ENCODE measurements at places on chromosomes 1 and 21. TPM values are rescaled to one million over a fixed set of nuclear protein-coding genes. Genes with fewer than 3 reads are reported as not detected.

SRP9 gene
- total RNA-seq: 446 TPM

EVI5 gene
- total RNA-seq: 13.7 TPM

USH2A gene
- total RNA-seq: 0.04 TPM

KIF26B gene
- 0.19 TPM for total RNA-seq

BRINP3 gene
- not detected for total RNA-seq

PHGDH gene
- total RNA-seq: 674 TPM

KPRP gene
- not detected for total RNA-seq

LMOD1 gene
- total RNA-seq: 0.82 TPM

OR2L5 gene
- total RNA-seq: not detected

KRTAP10-9 gene
- total RNA-seq: not detected

LRRC3 gene
- 5.9 TPM for total RNA-seq

CDCA8 gene
- total RNA-seq: 43.9 TPM

PYHIN1 gene
- total RNA-seq: not detected

DNA sequence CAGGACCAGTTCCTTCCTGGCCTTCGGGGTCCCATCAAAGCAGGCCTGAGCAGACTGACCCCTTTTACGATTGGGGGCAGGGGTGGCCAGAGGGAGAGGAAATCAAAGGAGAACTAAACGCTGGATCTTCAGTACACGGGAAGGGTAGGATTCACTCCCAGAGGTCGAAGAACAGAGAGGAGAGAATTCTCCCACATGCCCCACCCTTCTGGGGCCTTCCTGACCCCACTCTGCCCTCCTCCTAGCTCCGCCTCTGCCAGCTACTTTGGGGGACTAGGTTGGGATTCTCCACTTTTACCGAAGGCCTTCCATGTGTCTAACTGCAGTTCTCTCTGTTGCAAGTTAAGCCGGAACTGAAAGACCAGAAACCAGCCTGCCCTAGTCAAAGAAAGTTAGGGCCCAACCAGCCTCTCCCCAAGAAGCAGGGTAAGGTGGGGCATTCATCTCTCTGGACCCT, 654 bp upstream of the ARHGEF2 start:
- no peak for DNase-seq
- peak overlapping the region; percentile 96 for H3K4me3 ChIP-seq
- no peaks in the 10 kb centered on the region for H3K27me3 ChIP-seq
- no peaks in the 10 kb centered on the region for H3K36me3 ChIP-seq

DNA sequence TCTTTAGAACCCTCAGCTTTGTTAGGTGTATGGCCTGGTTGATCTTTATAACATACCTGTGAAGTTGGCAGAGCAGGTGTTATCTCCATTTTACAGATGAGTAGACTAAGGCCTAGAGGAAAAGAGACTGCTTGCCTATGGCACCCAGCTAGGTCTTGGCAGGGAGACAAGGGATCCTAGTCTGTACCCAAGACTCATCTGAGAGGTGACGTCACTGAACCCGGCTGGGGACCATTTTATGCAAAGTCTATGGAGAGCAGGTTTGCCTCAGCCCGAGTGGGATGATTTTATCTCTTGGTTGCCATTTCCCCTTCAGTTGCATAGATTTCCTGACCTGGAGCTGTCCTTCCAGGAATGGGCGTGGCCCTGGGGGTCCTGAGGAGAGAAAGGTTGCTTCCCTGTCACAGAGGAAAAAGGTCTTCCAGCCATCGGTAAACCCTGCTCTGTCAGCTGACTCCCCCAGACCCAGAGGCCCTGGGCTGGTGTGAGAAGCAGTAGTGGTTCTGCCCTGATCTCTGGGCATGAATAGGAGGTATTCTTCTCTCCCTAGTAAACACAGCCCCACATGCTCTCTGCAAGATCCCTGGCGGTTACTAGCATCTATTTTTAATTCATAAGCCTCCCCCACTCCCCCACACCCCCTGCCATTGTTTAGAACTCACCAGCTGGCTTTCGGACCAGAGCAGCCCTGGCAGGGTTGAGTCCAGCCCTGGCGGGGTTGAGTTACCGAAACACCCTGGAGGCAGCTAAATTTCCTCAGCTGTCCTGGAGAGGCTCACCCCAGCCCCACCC, 19.6 kb downstream of the TMCC2 start:
- peaks cover 4% of the 10 kb centered on the region for H3K4me1 ChIP-seq
- no peak for DNase-seq
- peaks cover under 1% of the 10 kb centered on the region for H3K36me3 ChIP-seq
- H3K27me3 ChIP-seq: no peaks in the 10 kb centered on the region
- H3K4me3 ChIP-seq: no peak overlapping the region
- no peak overlapping the region for H3K27ac ChIP-seq

DNA sequence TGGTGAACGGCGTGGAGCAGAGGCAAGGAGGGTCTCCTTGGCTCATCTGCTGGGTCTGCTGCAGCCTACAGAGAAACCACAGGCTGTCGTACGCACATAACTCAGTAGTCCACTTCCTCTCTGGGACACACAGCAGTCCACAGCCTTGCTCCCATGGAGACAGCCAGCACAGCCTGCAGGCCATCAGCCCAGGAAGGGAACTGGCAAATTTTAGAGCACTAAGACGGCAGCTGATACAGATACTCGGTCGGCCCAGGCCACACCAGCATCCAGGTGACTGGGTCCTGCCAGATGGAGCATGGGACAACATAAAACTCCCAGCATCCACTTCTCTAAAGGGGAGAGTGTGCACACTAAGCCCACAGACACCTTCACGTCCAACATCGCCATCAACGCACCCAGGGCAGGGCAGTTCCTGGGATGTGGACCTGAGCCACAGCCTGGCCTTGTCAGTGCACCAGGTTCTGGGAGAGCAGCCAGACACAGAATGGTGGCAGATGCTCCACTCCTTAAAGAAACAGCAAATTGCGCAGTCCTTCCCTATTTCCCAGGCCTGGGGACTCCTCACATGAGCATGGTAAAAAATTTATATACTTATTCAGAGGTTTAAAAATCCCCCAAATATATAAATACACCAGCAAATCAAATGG, 247.1 kb upstream of the RAB4A start:
- no peak overlapping the region for H3K4me3 ChIP-seq
- no peaks in the 10 kb centered on the region for H3K36me3 ChIP-seq
- DNase-seq: no peak
- H3K27me3 ChIP-seq: peaks cover 3% of the 10 kb centered on the region
- H3K4me1 ChIP-seq: peaks cover 13% of the 10 kb centered on the region

- H3K27ac ChIP-seq: no peak overlapping the region
- DNase-seq: peak; percentile 53
- no peak overlapping the region for H3K4me3 ChIP-seq
Observed at GRCh38 chr1:153598309-153599172, 14.4 kb downstream of the S100A16 start.

DNA sequence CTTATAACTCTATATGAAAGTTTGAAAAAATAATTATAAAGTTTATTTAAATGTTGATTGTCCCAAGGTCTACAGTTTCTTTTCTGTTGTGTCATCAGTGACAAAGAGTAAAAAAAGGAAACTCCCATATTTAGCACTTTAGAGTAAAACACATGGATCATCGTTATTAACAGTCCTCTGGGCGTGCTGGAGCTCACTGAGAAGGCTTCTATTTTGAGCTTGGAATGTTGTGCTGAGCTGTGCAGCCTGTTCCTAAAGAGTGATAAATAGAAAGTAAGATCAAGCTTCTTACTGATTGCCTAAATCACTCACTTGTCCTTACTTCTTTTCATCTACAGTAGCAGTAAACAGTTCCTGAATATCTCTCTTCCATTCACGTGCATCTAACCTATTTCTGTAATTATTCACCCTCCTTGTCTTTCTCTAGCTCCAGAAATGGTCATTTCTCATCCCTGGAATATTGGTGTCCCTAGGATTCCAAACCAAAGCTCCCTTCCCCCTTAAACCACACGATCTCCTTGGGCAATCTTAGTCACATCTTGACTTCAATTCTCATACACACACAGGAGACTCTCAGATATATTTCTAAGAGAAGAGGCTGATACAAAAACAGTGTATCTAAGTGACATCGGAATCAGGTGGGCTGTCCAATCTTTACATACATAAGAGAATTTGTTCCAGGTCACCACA, 11.9 kb downstream of the GBP5 start:
- DNase-seq: no peak

DNA sequence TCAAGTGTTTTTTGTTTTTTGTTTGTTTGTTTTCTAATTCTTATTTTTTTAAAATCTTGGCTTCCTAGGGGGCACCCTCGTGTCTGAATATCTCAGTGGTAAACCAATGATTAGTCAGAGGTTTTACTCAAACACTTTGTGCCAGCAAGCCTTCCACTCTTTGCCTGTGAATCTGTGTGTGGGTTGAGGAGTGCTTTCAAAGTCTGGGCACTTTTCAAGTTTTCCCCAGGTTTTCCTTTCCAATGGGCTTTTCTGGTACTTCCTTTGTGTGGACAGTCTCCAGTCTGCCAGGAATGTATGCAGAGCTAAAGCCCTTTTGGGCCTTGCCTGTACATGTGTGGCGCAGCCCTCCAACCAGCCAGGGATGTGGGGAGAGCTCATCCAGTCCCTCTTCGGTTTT, 9.7 kb upstream of the PPIE start:
- H3K4me3 ChIP-seq: no peak overlapping the region
- H3K4me1 ChIP-seq: no peaks in the 10 kb centered on the region
- DNase-seq: no peak
- H3K27ac ChIP-seq: no peak overlapping the region
- no peaks in the 10 kb centered on the region for H3K36me3 ChIP-seq
- peaks cover 53% of the 10 kb centered on the region for H3K27me3 ChIP-seq

DNA sequence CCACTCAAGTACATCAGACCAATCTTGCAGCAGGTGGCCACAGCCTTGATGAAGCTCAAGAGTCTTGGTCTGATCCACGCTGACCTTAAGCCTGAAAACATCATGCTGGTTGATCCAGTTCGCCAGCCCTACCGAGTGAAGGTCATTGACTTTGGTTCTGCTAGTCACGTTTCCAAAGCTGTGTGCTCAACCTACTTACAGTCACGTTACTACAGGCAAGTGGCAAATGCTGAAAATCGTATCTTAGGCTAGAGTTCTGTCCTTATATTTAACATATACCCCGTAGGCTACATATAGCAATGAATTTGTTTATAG, 12.1 kb downstream of the HIPK1 start:
- H3K4me1 ChIP-seq: no peaks in the 10 kb centered on the region
- DNase-seq: no peak
- peaks cover 5% of the 10 kb centered on the region for H3K36me3 ChIP-seq
- H3K27me3 ChIP-seq: no peaks in the 10 kb centered on the region
- no peak overlapping the region for H3K27ac ChIP-seq
- H3K4me3 ChIP-seq: no peak overlapping the region

- DNase-seq: no peak
- H3K27ac ChIP-seq: no peak overlapping the region
- no peaks in the 10 kb centered on the region for H3K36me3 ChIP-seq
- no peak overlapping the region for H3K4me3 ChIP-seq
- peaks cover 4% of the 10 kb centered on the region for H3K4me1 ChIP-seq
- H3K27me3 ChIP-seq: no peaks in the 10 kb centered on the region
Observed at GRCh38 chr21:43737158-43737950, 18.4 kb downstream of the PDXK start.

DNA sequence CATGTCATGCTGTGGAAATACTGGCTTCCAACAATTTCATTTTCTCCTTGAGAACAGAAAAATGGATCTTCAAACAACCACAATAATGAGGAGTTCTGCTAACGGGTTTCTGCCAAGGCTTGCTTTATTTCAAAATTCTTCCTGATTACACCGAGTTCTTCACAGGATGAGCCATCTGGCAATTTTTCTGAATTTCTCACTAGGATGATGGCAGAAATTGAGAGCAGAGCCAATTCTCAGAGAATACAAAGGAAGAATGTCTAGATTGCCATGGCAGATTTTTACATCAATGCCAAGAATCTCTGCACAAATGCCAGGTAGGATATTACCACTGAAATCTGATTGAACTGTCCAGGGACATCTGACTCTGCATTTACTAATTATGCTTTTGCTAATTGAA, 619.0 kb upstream of the CHRM3 start:
- no peaks in the 10 kb centered on the region for H3K4me1 ChIP-seq
- no peak overlapping the region for H3K4me3 ChIP-seq
- DNase-seq: no peak
- no peaks in the 10 kb centered on the region for H3K36me3 ChIP-seq
- no peak overlapping the region for H3K27ac ChIP-seq

- H3K27me3 ChIP-seq: no peaks in the 10 kb centered on the region
- no peak overlapping the region for H3K27ac ChIP-seq
- H3K36me3 ChIP-seq: no peaks in the 10 kb centered on the region
- no peaks in the 10 kb centered on the region for H3K4me1 ChIP-seq
- DNase-seq: no peak
Observed at GRCh38 chr1:150386592-150386991, 22.6 kb downstream of the RPRD2 start.

GRCh38 chr1:184945029-184945428, 29.3 kb downstream of the NIBAN1 start:
- no peaks in the 10 kb centered on the region for H3K36me3 ChIP-seq
- no peaks in the 10 kb centered on the region for H3K27me3 ChIP-seq

- no peaks in the 10 kb centered on the region for H3K36me3 ChIP-seq
- H3K4me3 ChIP-seq: peak overlapping the region; percentile 59
- peaks cover 1% of the 10 kb centered on the region for H3K4me1 ChIP-seq
- H3K27ac ChIP-seq: peak overlapping the region; percentile 69
- DNase-seq: peak; percentile 64
Observed at GRCh38 chr1:244815600-244816099, 19.8 kb upstream of the COX20 start.

DNA sequence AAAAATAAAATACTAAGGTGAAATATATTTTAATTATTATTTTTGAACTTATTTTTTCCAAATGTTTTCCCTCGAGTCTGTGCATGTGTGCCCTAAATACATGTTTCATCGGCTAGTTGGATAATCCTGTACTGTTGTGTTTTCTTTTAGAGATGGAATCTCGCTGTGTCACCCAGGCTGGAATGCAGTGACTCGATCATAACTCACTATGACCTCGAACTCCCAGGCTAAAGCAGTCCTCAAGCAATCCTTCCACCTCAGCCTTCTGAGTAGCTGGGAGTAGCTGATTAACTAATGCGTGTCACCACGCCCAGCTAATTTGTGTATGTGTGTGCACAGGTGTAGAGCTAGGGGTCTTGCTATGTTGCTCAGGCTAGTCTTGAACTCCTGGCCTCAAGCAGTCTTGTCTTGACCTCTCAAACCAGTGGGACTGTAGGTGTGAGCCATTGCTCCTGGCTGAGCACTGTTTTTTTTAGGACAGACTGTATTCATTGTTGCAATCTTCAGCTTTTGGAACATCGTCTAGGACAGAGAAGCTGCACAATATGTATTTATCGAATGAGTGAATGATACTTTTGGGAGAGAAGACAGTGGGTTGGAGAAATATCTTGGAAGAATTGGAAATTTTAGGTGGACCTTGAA, 4.8 kb upstream of the TMCO1 start:
- no peaks in the 10 kb centered on the region for H3K36me3 ChIP-seq
- DNase-seq: no peak
- H3K27ac ChIP-seq: no peak overlapping the region

- H3K36me3 ChIP-seq: no peaks in the 10 kb centered on the region
- H3K27ac ChIP-seq: no peak overlapping the region
- H3K27me3 ChIP-seq: no peaks in the 10 kb centered on the region
- peak; percentile 83 for DNase-seq
Observed at GRCh38 chr1:7953850-7954609, 7.5 kb upstream of the PARK7 start.

All from H1 (cell line).